ENCODE measurements at places on chromosomes 11 and 22.

GRCh38 chr22:43449205-43449830, 37.5 kb downstream of the MPPED1 start:
- DNase-seq, result no peak

- no peak for DNase-seq
Observed at GRCh38 chr11:1920909-1921573, 1.5 kb downstream of the TNNT3 start.

GRCh38 chr11:35274909-35275785, 136.2 kb downstream of the CD44 start:
- peak; percentile 29 for DNase-seq

- DNase-seq, result no peak
Observed at GRCh38 chr11:102596578-102596977, 28.6 kb downstream of the MMP20 start.

DNA sequence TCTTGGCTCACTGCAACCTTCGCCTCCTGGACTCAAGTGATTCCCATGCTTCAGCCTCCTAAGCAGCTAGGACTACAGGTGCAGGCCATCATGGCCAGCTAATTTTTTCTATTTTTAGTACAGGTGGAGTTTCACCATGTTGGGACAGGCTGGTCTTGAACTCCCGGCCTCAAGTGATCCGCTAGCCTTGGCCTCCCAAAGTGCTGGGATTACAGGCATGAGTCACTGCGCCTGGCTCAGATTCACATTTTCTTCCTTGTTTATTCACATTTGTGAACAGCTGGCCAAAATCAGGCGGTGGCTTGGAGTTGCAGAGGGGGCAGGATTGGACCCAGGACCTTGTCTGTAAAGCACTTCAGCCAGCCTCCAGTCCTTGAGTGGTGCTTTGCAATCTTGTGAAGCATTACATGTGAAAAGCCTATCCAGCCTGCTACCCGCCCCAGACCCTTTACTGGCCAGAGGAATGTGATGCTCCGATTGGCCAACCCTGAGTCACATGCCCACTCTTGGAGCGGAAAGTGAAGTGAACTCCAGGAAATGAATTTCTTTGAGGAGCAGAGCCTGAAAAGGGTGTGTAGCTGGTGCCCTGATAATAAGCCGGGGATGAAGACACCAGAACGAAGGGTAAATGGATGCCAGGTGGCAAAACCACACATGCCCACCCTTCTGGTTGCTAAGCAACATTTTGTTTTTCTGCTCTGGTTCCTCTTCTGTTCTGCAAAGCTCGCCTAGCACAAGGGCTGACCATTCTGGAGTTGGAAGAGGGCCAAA, 62.6 kb upstream of the PTPRJ start:
- DNase-seq, result peak; percentile 79

GRCh38 chr11:78228467-78228866, 39.7 kb downstream of the USP35 start:
- no peak for DNase-seq

GRCh38 chr11:101923554-101923953, 7.2 kb upstream of the ANGPTL5 start:
- no peak for DNase-seq

- peak; percentile 90 for DNase-seq
Observed at GRCh38 chr11:64341851-64342791, 2.1 kb downstream of the CCDC88B start.

DNA sequence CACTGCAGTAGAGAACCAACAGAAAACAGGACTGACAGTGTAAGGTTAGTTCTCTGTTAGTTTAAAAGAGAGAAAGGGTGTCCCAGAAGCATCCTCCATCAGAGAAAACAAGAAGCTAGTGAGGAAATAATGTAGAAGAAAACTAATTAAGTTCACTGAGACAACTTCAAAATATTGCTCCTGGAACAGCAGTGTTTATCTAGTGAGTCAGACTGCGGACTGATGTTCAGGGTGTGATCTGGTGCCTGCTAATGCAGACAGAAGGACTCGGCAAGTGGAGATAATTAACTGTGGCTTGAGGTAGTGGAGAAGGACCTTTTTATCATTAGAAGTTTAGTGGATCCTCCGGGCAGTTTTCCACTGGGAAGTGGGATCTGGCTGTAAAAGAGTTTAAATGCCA, 55.4 kb downstream of the CDON start:
- DNase-seq, result no peak

DNA sequence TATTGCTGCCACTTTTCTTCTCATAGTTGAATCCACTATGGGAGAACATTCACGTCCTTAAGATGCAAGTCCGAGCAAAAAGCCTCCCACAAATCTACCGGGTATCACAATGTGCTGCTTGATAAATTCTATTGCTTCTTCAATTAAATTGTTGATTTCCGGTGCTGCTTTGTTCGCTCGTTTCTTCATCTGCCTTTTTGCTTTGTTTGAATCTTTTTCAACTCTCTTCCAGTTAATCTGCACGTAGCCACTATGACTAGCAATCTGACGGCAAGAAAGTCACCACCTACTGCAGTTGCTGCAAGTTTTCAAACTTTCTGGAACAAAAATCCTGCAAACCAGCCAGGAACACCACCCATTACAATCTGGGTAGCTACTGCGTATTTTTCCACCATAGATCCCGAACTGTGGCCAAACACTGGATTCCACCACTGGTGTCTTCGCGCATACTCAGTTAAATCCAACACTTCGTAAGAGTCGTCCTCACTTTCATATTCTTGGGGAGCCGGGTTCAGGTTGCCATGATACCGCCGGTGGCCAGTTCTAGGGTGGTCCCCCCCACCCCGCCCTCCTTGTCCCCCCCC, 59.1 kb downstream of the CLMP start:
- DNase-seq, result no peak

- no peak for DNase-seq
Observed at GRCh38 chr11:121889186-121889585, 226.8 kb downstream of the BLID start.

- peak; percentile 59 for DNase-seq
Observed at GRCh38 chr22:35301372-35301874, 1.7 kb downstream of the TOM1 start.

DNA sequence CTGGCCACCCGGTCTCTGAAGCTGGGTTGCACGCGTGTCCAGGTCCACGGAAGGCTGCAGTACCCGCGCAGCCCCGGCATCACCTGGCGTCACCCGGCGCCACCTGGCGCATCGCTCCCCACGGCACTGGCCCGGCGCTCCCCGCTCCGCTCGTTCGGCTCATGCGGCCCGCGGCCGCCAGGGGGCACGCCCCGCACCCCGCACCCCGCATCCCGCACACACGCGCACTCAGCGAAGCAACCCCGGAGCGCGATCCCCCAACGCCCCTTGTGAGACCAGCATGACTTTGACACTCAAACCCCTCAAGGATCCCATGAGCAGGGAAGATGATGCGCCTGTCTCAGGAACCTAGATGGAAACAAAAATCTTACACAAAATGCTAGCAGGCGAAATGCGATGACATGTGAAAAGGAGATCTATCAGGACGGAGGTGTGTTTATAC, 11.9 kb downstream of the B3GNT6 start:
- no peak for DNase-seq

DNA sequence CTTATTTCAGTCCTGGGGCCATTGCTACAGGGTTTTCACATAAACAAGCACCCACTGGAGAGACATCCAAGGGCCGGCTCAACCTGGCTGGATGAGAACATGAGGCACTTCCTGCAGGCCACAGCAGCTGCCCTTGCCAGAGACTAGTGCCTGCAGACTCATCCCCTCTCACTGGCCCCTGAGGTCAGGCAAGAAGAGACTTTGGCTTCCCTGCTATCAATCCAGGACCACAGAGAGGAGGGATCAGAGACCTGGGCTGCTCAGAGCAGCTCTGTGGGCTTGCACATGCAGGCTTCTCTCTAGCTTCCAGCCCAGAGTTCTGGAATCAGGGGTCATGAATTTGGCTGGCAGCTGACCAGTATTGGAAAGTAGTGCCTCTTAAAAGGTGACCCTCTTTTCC, 79.5 kb downstream of the CABIN1 start:
- DNase-seq, result peak; percentile 10

DNA sequence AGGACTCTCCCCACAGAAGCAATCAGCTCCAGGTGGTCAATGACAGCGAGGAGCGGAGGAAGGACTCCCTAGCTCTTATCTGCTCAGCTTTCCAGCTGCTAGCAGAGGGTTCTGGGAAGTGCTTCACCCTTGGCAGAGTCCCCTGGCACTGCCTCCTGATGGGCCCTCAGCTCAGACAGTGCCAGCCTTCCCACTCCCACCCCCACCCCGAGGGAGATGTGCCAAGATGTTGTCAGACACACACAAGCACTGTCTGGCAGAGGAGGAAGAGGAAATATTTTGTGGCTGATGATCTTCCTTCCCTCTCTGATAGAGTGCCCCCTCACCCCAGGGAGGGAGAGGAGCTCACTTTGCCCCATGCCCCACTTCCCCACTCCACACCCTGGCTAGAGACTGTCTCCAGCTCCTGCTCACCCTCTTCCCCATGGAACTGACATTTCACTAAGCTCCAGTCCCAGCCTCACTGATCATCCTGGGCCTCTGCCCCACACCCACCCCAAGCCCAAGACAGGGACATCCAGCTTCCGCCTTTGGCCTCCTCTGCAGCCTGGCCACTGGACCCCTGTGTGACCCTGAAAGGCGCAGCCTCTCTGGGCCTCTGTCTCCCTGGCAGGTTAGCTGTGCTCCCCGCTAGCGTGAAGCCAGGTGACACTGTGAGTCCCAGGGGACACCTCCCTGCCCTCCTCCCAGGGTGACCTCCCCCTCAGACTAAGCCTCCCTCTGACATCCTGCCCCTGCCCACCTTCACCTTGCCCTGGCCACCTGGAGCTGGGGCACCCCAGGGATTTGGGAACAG, 44.5 kb downstream of the SLCO2B1 start:
- peak; percentile 74 for DNase-seq

GRCh38 chr11:126415128-126415527, 59.6 kb downstream of the ST3GAL4 start:
- DNase-seq, result peak; percentile 96

GRCh38 chr11:65471447-65471891, 27.4 kb upstream of the MALAT1 start:
- peak; percentile 68 for DNase-seq

DNA sequence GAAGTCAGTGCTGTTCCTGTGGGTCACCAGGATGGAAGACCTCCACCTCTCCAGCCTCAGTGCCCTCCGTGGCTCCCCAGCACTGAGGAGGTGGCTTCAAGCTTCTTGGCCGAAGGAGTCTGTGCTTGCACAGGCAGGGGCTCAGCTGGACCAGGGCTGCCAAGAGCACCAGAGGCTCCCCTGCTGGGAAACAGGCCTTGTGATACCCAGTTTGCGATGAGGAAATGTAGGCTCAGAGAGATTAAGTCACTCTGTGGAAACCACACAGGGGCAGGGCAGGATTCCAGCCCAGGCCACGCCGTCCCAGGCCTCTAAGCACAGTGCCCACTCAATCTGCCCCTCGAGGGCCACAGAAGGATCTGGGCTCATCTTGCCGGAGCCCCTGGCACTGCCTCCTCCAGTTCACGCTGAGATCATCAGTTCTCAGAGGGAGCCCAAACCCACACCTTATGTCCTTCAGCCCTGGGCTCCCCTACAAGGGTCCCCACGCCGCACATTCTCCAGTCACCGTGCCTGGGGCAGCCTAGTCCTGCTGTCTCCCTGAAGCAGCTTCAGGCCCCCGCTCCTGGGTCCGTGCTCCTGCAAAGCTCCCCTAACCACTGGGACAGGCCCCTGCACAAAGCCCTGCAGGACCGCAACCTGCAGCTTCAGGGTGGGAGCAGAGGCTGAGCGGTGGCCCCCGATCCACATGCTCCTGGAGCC, 21.6 kb downstream of the ANO1 start:
- no peak for DNase-seq

- DNase-seq, result peak; percentile 79
Observed at GRCh38 chr22:29344137-29344536, 28.6 kb upstream of the RASL10A start.

DNA sequence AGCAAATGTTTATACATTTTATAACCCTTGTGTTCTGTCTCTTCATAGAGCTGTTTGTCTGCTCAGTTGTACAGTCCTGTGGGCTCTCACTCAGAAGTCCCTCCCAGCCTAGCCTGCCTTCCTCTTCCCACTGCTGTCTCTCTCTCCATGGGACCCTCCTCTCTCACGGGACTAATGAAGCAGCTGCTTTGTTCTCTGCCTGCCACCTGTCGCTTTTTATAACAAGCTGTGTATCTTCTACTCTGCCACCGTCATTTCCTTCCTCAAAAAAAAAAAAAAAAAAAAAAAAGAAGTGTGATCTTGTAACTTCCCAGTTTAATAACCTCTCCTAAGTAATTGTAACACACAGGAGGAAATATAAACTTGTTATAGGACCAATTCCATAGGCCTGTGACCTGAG, 92.2 kb upstream of the ALKBH3 start:
- peak; percentile 49 for DNase-seq

- DNase-seq, result peak; percentile 8
Observed at GRCh38 chr22:36746375-36746970, 29.4 kb downstream of the IFT27 start.

DNA sequence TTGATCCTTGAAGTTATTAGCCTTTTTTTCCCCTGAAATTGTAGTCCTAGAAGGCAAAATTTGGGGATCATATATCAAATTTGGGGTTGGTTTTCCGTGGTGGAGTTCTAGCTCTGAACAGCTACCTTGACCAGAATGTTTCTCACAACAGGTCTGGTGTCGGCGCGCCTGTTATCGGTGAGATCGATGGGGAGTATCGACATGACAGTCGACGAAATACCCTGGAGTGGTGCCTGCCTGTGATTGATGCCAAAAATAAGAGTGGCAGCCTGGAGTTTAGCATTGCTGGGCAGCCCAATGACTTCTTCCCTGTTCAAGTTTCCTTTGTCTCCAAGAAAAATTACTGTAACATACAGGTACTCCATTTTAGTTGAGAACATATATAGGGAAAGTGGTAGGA, 9.9 kb upstream of the PHLDB1 start:
- DNase-seq, result no peak

DNA sequence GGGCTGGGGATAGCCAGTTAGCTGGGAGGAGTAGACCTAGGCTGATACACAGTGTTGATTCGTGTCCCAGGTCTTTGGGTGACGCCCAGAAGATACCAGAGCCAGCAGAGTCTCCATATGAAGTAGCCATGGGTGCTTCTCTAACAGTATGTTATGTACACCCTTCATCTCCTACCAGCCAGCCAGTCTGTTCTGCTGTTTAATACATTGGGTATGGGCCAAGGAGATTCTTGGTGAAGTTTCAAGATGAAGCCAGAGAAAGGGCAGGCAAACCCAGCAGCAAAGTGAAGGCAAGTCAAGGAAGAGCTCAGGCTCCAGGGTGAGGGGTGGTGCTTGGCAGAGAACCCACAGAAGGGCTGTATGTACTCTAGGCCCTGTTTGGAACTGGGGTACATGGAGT, 56.4 kb downstream of the PPFIBP2 start:
- no peak for DNase-seq

DNA sequence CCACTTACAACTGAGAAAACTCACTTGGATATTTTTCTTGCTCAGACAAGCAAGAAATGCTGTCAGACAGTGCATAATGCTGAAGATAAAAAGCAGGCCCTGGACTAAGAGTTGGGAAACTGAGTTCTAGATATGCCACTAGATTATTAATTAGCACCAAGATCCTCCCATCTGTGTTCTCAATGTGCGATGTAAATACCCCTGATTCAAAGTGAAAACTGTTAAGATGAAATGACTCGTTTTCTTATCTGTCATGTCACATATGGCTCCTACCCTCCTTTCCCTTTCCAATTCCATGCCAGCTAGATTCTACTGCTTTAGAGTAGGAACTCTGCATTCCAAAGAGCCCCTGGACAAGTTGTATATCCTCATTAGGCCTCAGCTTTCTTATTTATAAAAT, 88.9 kb upstream of the CLNS1A start:
- DNase-seq, result no peak

Data from femur (tissue), 1 donor.